ENCODE measurements at places on chromosomes 2 and 18. TPM values are rescaled to one million over a fixed set of nuclear protein-coding genes. Genes with fewer than 3 reads are reported as not detected.

- DNase-seq, result peak; percentile 63
Measured at GRCh38 chr2:102442967-102443828, 20.2 kb downstream of the IL18RAP start.

GRCh38 chr2:212147921-212148513 is 390.6 kb downstream of the ERBB4 start:
- no peak for DNase-seq

DNA sequence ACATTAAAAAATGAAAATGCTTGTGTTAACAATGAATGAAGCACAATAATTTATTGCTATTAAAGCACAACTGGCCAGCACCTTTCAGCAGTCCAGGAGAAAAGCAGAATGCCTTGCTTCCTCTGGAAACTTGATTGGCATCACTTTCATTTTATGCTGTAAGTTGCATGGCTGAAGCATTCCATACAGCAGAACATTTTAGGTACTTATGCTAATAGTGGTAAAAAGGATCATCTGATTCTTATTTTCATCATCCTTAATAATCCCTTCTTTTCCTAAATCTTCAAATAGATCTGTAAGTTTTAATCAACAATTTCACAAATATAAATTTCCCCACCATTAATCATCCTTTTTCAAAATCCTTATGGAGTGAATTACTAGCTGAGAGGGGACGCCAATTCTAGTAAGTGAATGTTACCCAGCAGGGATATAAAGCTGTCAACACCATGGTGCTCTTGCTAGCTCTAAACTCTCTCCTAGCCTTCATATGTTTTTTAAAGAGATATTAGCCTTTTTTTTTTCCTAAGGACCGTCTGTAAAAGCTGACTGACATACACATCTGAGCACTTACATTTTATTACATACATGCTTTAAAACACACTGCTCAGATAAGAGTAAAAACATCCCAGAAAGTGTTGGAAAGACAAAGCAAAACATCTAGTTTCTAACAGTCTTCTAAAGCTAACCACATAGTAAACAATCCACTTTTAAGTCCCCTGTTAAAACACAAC is 5.3 kb downstream of the SATB2 start:
- DNase-seq, result no peak

DNA sequence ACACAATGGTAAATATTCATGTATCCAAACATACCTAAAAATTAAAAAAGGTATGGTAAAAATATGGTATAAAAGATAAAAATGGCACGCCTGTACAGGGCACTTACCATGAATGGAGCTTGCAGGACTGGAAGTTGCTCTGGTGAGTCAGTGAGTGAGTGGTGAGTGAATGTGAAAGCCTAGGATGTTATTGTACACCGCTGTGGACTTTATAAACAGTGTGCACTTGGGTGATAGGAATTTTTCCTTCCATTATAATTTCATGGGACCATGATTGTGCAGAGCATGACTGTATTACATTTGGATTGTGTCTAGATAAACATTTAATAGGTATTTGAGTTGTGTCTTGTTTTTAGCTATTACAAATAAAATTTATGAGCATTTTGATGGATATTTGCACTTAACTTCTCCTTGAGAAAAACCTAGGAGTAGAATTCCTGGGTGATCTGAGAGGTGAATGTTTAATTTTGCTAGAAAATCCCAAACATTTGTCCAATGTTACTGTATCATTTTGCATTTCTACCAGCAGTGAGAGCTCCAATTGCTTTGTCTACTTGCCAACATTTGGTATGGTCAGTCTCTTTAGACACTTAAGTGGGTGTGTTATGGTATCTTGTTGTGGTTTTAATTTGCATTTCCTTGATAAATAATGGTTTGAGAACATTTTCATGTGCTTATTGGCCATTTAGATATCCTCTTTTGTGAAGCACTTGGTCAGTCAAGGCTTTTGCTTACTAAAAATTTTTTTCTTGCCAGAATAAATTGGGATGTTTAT is 81.7 kb downstream of the BCL2L11 start:
- DNase-seq, result no peak

GRCh38 chr18:71798986-71799673 is 745.0 kb downstream of the CBLN2 start:
- no peak for DNase-seq

GRCh38 chr2:122663620-122664019 is 908.2 kb downstream of the TSN start:
- no peak for DNase-seq

DNA sequence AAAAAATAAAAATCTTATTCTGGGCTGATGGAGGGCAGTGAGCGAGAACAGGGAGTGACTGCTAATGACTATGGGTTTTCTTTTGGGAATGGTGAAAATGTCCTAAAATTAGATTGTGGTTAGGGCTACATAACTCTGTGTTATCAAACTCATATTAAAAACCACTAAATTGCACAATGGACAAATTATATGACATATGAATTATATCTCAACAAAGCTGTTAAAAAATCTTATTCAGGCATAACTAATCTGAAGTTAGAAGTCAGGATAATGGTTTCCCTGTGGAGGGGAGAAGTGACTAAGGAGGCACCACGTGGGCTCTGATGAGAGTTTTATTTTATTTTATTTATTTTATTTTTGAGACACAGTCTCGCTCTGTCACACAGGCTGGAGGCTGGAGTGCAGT is 32.1 kb upstream of the DPP4 start:
- DNase-seq, result no peak

GRCh38 chr2:48699348-48699930 is 56.1 kb downstream of the LHCGR start:
- DNase-seq, result no peak

DNA sequence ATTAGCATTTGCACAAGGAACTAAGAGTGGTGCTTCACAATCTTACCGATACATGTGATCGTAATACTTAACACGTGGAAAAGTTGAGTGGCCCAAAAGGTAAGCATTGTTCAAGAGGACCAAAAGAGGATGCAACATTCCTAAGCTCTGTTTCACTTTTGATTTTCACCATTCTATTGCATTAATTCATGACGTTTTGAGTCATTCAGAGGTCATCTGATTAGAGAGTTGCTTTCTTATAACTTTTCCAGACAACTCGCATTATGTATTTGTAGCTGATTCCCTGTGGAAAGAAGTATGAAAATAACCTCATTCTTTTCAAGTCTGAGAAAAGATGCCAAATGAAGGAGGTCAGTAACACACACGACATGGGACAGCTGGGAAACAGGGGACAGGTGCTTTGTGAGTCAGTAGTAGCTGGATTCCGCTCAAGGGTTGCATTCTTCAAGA is 344.4 kb downstream of the RND3 start:
- no peak for DNase-seq

GRCh38 chr2:47403609-47404193 is 745 bp downstream of the MSH2 start:
- no peak for DNase-seq

DNA sequence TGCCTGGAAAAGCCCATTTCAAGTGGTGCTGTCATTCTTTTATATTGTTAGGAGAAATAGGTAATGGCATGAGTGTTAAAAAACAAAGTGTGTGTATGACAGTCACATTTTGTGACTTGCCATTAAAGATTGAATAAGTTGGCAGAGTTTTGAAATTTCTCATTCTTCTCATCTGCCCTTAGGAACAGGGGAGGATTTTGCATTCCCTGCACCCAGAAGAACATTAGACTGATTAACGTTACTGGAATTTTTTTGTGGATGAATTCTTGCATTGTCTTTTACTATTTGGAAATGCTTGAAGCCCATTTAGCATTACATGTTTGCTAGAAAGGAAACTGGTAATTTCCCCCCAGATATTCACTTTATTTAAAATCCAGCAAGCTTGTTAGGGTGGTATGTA is 162.2 kb downstream of the BABAM2 start:
- no peak for DNase-seq

DNA sequence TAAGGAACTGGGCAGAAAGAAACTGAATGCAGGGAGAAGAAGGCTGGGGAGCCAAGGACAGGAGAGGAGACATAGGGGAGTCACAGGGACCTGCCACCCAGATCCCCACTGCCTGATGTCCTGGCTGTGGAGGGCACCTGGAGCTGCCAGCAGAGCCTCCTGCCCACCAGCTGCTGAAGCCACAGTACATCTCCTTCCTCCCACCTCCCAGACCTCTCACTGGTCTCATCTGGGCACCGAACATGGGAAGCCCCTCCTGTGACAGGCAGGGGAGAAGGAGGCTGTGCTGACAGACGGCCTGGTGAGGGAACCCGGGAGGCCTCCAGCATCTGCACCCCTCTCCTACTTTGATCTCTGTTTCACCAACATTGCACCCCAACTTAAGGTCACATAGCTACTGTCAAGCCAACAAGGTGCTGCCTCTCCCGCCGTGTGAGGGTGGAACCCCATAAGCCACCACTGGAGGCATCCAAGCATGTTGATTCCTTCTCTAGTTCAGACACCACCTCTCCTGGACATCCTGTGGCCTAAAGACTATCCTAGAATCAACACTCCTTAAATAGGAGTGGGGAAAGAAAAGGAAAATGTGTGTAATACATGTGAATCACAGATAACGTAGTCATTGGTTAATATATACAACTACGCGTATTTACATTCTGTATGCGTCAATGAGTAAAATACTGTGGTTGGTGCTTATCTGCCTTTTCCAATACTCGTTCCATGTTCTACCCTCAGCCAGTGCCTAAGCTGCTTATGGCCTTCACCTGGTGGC is 3.5 kb upstream of the RNPEPL1 start:
- peak; percentile 70 for DNase-seq

DNA sequence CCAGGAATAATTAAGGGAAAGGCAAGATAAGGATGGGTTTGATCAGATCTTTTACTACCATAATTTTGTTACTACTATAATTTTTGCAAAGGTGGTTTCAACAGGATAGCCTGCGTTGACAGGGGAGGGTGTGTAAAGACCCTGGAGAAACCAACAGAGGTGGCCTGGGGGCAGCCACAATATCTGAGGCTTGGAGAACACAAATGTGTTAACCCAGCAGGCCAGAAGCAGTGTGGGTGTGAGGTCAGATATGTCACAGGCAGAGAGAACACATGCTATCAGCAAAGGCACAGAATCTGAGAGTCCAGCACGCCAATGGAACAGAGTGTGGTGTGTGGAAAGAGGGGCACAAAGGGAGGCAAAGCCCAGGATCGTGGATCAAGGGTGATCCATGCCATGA is 399.4 kb upstream of the TRIB2 start:
- DNase-seq, result no peak

DNA sequence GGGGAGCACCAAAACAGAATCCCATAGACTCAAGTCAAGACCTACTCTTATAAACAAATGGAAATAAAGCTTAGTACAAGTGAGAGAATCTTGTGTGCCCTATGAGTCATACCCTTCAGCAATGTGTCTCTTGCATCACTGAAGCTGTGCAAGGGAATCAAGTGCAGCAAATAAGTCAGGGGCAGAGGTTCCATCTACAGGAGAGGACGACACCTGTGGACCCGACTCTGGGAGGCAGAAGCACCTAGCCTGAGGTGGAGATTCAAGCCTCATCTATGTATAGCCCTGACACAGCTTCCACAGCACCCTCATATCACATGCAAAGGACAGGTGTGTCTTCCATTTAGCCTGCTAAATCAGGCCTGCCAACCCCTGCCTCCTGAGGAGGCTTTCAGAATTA is 298.2 kb downstream of the CNTNAP5 start:
- DNase-seq, result no peak

DNA sequence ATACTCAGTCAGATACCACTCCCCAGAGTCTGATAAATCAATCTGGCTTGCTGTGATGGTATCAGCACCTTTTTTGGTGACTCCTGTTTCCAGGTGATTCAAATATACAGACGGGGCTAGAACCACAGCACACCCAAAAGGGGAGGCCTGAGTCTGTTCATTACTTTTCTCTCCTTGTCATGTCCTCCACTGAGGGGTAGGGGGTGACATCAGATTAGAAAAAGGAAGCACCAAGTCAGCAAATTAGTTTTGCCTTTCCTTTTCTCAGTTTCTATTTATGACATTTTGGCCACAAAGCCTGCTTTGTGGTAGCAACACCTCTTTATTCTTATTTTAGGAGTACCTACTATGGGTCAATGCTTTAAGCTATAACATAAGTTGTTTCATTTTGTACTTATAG is 127.4 kb downstream of the CCDC102B start:
- DNase-seq, result no peak

GRCh38 chr2:126513033-126513432 is 142.9 kb upstream of the GYPC start:
- DNase-seq, result no peak

GRCh38 chr18:72613534-72613930 is 69.4 kb upstream of the CBLN2 start:
- DNase-seq, result no peak

- DNase-seq, result no peak
Measured at GRCh38 chr2:134208825-134209224, 45.0 kb upstream of the MGAT5 start.

The UGT1A9 gene
- not detected for total RNA-seq

The SIGLEC15 gene
- not detected for total RNA-seq

The TCF23 gene
- total RNA-seq, result not detected

The ACMSD gene
- total RNA-seq, result not detected

The SEPTIN2 gene
- 255 TPM for total RNA-seq

The PDCD1 gene
- 47.6 TPM for total RNA-seq

The GCG gene
- not detected for total RNA-seq

The MC2R gene
- not detected for total RNA-seq

The EFR3B gene
- 1.5 TPM for total RNA-seq

The ARHGAP25 gene
- total RNA-seq, result 87.7 TPM

The MFSD2B gene
- 0.39 TPM for total RNA-seq

The AQP12B gene
- not detected for total RNA-seq

The IL36RN gene
- not detected for total RNA-seq

The AGXT gene
- not detected for total RNA-seq

The MATN3 gene
- total RNA-seq, result not detected

The SRD5A2 gene
- not detected for total RNA-seq

The GPR17 gene
- not detected for total RNA-seq

The AMER3 gene
- not detected for total RNA-seq

All from activated CD4-positive, alpha-beta memory T cell treated with anti-CD3 and anti-CD28 coated beads for 36 hours (primary cell).